ENCODE measurements at places on chromosomes 5 and 9.

DNA sequence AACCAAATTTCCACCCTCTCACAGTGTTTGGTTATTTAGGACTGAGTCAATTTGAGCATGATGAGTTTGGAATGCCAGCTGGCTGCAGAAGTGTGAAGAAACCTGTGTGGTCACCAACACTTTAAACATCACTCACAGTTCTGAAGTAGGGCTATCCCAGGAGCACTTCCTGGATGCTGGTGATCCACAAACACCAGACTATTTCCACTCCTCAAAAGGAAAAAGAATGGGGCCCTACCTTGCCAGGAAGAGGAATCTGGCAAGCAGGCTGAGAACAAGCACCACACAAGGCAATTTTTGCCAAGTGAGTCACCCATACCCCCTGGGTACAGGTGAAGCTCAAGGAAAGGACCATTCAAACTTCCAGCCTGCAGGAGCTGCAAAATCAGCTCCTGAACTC is 294.2 kb upstream of the PTGER4 start:
- no peak for DNase-seq

DNA sequence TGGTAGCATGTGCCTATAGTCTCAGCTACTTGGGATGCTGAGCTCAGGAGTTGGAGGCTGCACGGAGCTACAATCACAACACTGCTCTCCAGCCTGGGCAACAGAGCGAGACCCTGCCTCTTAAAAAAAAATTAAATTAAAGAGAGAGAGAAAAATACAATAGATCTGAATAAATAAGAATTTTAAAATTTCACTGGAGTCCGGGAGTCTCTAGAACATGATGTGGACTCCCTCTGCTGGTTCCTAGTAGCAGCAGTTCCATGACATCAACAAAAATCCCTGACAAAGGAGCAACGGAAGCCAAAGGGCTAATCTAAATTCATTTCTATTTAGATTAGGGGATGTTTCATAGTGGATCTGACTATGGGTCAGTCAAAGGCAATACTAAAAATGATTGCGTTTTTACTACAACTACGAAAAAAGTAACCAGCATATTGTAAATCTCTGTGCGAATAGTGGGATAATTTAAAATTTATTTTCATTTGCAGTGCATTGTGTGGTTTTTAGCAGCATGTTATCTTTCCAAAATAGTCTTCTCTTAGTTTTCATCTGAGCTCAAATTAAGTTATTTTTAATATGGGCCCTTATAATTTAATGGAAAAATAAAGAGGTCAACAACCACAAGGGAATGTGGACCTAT is 6.7 kb downstream of the INIP start:
- DNase-seq, result no peak

GRCh38 chr5:102762095-102762534 is 7.0 kb downstream of the PAM start:
- no peak for DNase-seq

DNA sequence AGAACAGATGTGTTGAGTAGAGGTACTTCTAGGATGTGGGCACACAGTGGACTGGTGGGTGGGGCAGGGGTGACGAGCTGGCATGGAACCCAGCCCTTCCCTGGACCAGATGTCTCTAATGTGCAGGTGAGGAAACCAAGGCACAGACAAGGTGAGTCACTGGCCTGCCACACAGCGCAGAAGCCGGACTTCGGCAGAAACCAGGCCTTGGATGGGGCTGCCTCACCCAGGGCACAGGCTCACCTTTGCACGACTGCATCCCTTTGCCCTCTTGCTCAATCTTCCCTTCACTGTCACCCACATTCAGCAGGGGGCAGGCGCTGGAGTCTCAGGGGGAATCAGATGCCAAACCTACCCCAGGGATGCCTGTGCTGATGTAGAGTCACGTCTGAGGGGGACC is 65.4 kb upstream of the LMX1B start:
- DNase-seq, result no peak

- no peak for DNase-seq
Measured at GRCh38 chr5:169764018-169764378, 126.9 kb downstream of the DOCK2 start.

DNA sequence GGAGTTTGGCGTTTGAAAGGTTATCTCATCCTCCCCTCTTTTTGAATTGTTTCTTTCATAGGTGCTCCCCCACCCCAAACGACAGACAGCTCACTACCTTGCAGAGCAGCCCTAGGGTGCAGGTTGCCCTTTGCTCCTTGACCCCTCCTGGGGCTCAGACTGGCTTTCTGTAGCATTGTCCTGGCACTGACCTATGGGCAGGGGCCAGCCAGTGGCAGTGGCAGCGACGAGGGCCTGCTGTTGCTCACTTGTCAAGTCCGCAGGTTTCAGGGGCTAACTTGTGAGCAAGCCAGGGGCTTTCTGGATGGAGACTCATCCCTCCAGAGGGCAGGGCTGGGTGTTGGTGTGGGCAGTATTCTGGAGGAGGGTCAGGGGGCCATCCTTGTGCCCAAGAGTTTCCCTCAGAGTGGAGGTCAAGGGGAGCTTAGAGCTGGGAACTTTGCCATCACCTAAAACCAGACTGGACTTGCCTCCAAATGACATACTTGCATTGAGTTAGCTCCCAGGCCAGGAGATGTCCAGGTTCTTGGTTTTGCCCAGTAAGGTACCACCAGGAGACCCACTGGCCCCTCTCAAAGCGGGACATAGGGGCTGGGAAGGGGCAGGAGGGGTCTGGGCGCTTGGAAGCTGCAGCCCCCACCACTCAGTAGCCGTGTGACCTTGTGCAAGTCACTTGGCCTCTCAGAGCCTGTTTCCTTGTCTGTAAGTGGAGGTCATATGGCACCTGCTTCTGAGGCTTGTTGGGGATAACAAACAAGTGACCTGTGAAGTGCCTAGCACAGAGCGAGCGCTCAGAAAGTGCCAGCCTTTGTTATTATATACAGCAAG is 53.5 kb upstream of the CDKN2AIPNL start:
- no peak for DNase-seq

GRCh38 chr5:140635291-140636257 is 2.6 kb upstream of the CD14 start:
- no peak for DNase-seq
